ENCODE measurements at places on chromosomes 1 and 21.
A peak's percentile ranks its signal among the peaks of the same experiment; 100 is the strongest.

GRCh38 chr1:201900476-201900875 is 11.8 kb downstream of the SHISA4 start:
- DNase-seq: no peak

- no peak for DNase-seq
Observed at GRCh38 chr1:33624991-33625870, 152.8 kb downstream of the ZSCAN20 start.

- DNase-seq: peak; percentile 62
Observed at GRCh38 chr1:158930504-158930903, 848 bp upstream of the PYHIN1 start.

DNA sequence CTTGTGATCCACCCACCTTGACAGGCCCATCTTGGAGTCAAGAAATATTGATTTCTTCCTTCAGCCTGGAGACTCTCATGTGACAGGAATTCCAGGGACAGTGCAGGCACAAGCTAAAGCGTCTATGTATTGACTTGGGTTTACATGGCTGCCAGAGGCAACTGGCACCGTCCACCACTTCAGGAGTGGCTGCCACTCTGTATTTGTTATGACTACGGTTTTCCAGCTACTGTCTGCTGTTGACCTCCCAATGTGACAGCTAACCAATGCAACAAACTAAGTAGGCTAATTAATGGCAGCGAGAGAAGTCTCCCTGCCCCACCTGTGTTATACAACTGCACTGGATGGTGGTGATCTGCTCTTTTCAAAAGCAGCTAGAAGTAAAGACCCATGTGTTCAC is 56.9 kb downstream of the CD58 start:
- DNase-seq: no peak

DNA sequence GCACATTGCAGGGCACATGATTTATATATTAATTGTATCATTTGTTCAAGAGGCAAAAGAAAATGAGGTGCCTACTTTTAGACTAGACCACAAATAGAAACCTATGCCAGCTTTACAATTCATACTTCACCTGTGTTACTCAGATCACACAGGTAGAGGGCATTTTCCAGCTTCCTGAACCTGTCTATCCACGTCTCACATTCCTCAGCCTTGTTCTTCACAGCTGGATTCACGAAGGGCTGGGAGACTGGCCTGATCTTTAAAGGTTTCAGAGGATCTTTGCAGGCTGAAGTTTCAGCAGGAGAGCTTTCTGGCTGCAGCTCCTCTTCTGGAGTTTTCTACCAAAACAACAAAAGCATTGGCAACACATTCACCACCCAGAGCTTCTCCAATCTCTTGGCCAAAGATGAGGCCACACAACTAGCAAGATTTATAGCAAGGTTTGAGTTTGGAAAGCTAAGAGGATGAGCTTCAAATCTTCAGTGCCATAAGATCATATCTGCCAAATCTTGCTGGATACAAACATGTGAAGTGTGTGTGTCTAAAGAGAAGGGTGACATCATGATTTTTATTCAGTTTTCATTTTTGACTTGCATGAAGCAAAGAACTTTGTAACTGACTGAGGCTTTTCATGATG is 71.0 kb upstream of the CYP2J2 start:
- DNase-seq: no peak

DNA sequence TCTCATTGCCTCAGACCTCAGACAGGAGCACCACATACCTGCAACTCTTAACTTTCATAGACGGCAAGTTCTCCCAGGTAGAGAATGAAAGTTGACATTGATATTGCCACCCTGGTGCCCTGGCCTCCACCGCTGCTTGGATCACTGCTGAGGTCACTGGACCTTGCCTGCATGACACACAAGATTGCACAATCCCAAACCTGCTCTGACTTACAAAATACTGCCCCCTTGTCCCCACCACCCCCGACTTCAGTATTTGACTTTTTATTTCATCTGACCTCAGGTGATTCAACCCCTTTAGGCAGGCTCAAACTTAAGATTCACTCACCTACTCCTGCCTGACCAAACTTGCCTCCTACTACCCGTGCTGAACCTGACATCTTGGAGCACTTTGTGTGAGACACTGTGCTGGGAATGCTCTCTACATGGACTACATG is 43.1 kb upstream of the S1PR1 start:
- DNase-seq: no peak

DNA sequence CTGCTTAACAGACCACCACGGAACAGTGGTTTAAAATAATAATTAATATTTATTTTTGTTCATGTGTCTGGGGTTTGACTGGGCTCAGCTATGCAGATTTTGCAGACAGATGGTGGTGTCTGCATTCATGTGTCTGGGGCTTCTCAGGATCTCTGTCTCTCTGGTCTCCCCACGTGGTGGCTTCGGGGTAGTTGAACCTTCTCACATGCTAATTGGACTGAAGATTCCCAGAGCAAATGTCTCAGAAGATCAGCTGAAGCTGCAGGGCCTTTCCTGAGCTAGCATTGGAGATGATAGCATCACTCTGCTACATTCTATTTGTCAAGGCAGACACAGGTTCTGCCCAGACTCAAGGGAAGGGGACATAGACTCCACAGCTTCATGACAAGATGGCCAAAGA is 109.1 kb upstream of the DNAH14 start:
- DNase-seq: no peak

GRCh38 chr1:119884711-119885110 is 11.6 kb downstream of the ADAM30 start:
- no peak for DNase-seq

DNA sequence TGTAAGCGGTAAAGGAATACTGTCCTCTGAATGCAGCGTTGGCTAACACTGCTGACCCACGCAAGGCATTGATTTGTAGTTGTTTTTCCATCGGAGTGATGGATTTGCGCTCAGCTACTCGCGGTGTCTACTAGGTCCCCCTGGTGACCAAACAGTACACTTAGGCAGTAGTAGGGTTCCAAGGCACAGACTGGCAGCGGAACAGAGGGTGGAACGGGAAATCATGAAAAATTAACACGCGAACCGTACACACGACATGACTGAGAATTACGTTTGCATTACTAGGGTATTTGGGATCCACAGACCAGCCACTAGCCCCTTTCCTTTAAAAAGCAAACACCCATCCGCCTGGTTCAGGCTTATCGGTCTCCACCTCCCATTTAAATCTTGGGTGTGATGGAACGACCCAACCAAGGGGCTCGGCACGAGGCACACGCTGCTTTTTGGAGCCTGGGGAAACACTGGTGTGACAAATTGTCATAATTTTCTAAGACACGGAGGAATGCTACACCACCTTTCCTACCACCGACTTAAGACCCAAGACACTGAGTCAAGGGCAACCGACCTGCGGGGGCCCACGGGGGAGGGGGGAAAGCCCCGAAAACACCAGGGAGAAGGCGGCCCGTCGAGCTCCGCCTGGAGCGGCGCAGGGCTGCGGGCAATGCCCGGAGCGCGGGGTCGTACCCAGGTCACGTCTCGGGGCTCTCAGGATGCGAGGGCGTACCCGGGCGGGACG is 699 bp downstream of the DIPK1A start:
- peak; percentile 81 for DNase-seq

DNA sequence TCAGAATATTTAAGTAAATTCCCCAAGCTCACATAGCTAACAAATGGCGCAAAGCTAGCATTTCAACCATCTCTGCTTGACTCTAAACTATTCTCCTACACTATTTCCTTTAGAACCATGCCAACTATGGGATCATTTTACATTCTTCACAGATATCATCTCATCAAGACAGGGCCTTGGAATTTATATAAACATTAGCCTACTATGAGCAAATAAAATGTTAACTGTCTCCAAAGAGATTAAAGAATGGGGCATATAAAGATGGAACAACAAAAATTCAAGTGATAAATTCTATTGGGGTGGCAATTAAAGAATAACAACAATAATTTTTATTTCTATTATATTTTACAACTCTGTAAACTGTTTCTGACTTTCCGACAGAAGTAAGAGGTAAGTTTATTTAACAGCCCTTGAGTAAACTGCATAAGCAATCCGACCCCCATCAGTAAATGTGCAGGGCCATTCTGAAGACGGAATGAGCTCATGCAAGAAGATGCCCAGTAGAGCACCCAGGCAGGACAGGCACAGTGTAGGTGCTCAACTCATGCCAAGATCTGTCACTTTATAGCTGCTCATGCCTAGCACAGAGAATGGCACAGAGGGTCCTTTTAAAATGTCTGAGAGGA is 261.9 kb downstream of the VAV3 start:
- no peak for DNase-seq

DNA sequence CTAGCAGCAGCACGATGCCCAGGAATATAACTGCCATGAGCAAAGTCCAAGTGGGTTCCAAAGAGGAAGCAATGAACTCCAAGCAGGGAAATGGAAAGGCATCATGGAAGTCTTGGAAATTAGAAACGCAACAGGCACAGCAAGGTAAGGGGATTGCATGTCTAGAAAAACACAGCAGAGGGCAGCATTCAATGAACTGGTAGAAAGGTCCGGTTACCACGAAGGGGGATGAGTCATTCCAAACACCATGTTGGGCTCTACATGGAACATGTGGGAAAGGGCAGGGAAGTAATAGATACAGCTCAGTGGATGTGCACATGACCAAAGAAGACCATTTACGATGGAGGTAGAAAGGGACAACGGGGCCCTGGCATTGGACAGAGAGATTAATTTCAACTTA is 36.4 kb downstream of the RXRG start:
- peak; percentile 15 for DNase-seq

- peak; percentile 69 for DNase-seq
Observed at GRCh38 chr1:27045973-27046558, 33.4 kb upstream of the TENT5B start.

- DNase-seq: no peak
Observed at GRCh38 chr1:15852036-15852827, 4.7 kb downstream of the SPEN start.
